Pancreas (tissue), 10 donors: ENCODE measurements at places on chromosomes 3 and 15. TPM values are rescaled to one million over a fixed set of nuclear protein-coding genes. Genes with fewer than 3 reads are reported as not detected.

- DNase-seq: no peak
- no peaks in the 10 kb centered on the region for H3K27me3 ChIP-seq
- H3K4me1 ChIP-seq: no peaks in the 10 kb centered on the region
- H3K36me3 ChIP-seq: no peaks in the 10 kb centered on the region
Observed at GRCh38 chr3:179026636-179027035, 45.0 kb downstream of the ZMAT3 start.

- no peaks in the 10 kb centered on the region for H3K27me3 ChIP-seq
- no peaks in the 10 kb centered on the region for H3K36me3 ChIP-seq
- no peak overlapping the region for H3K27ac ChIP-seq
- no peak overlapping the region for H3K4me3 ChIP-seq
Observed at GRCh38 chr3:10523561-10523960, 18.2 kb upstream of the ATP2B2 start.

GRCh38 chr3:183766745-183767606, 58.4 kb downstream of the MAP6D1 start:
- peak; percentile 83 for DNase-seq
- H3K27me3 ChIP-seq: no peaks in the 10 kb centered on the region
- no peak overlapping the region for H3K27ac ChIP-seq
- no peaks in the 10 kb centered on the region for H3K4me1 ChIP-seq
- H3K36me3 ChIP-seq: peaks cover 3% of the 10 kb centered on the region
- H3K4me3 ChIP-seq: no peak overlapping the region

GRCh38 chr3:141272906-141273662, 41.5 kb downstream of the PXYLP1 start:
- DNase-seq: no peak
- peaks cover 3% of the 10 kb centered on the region for H3K4me1 ChIP-seq
- H3K4me3 ChIP-seq: no peak overlapping the region
- no peaks in the 10 kb centered on the region for H3K36me3 ChIP-seq

ITGB5 gene
- total RNA-seq: 47.8 TPM
